HuH-7 (cell line): ENCODE measurements at places on chromosomes 4 and X.

DNA sequence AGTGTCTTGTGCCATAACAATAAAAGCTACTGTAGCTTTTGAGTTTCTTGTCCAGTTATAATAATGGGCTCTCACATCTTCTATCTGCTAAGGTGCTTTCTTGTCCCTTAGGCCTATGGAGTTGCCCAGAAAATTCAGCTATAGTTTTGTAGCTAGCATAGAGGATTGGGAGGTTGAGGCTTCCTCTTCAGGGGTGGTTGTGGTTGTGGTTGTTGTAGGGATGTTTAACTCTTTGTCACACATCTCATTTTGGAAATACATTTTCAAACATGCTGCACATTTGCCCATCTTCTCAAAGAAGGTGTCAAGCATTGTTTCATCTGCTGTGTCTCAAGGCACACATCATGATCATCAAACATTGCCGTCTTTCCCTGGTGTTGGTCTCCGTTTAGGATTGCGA lies 65.0 kb downstream of the ATXN3L start:
- no peak for DNase-seq

DNA sequence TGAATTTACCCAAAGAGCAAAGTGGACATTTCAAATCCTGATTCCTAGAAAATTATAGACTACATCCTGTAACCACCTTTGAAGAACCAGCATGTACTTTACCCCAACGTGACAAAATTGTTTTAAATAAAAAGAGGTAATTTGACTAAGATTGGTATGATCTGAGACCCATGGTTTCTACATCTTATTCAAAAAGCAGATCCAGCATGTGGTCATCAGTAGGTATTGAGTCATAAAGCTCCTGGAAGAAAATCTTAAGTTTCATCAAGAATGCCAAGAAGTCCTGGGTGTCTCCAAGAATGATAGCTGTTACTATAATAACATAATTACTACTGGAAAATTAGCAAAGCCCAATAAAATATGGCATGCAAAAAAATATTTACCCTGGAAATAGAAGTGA lies 61.8 kb downstream of the NFKB1 start:
- DNase-seq: no peak

GRCh38 chr4:81769244-81769643 lies 297.5 kb upstream of the RASGEF1B start:
- no peak for DNase-seq

GRCh38 chrX:150899191-150899757 lies 806 bp upstream of the CD99L2 start:
- peak; percentile 12 for DNase-seq

DNA sequence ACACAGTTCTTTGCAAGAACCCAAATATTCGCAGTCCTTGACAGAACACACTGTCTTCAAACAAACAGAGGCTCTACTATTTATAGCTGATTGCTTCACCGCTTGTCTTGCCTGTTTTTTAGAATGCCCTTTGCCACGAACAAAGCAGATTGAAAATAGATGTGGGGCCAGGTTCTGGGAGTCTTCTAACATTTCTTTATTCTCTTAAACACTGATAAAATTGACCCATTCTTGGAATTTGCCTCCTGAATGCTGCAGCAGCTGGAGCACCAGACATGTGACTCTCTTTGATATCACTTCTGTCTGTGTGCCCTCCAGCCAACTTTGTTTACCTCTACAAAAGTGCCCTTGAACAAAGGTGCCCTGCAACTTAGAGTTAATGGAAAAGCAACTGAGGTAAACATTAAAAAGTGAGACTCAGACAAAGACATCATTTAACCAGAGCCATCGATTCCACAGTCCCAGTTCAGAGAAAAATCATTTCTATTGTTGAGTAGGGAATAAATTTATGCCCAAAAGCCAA lies 64.2 kb upstream of the SPP1 start:
- no peak for DNase-seq

DNA sequence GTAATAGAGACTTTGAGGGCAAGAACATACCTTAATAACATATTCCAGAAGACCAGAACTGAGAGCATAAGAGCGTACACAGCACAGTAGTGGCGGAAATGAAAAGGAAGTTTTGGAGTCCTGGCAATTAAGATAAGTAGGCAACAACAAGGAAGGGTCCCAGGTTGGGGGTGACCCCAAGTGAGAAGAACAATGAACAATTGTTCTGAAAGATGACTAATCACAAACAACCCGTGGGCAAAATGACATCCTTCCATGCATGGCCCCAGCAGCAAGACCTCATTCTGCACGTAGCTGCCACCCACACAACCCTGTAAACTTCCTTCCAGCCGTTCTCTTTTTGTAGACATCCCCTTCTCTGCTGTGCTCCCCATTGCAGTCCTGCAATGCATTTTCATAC lies 384.4 kb upstream of the PABPC4L start:
- DNase-seq: no peak

DNA sequence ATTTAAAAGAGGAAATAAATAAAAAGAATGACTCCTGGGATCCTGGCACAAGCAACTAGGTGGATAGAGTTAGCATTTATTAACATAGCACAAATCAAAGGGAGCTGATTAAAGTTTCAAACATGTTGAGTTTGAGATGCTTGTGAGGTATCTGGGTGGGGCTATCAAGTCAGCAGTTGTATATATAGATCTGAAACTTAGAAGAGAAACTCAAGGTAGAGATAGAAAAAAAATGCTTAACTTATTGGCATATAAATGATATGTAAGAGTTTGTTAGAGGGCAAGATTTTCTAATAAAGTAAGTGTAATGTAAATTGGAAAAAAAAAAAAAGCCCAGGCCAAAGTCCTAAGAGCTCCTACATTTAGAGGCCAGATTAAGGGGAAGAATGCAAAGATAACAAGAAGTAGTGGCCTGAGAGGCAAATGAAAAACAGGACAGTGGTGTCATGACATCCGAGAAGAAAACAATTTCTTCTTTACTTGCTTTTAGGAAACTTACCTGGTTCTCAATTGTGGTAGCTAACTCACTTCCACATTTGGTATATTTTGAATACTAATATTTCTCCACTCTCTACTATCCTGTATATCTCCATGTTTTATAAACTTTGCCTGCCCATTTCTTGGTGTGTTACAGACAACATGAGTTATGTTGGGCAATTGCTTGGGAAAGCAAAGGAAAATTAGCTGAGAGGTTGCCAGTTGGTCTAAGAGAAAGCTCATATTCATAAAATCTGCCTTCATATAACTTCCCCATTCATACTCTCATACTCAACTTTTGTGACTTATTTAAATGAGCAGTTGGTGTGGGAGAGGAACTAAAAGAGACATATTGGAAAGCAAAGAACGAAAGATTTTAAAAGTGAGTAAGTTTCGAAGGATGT lies 169.2 kb downstream of the PARM1 start:
- no peak for DNase-seq

DNA sequence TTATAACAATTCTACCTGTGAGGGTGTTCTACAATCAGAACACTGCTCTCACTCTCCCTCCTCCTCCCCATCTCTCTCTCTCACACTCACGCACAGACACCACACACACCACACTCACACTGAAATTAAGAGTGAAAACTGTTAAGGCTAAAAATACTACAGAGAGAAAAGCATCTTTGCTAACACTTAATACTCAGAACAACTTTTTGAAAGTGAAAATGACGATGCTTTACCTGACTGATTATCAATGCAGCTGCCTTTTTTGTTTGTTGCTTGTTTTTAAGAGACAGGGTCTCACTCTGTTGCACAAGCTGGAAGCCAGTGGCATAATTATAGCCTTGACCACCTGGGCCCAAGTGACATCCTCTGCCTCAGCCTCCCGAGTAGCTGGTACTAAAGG lies 222.4 kb downstream of the APBB2 start:
- no peak for DNase-seq

DNA sequence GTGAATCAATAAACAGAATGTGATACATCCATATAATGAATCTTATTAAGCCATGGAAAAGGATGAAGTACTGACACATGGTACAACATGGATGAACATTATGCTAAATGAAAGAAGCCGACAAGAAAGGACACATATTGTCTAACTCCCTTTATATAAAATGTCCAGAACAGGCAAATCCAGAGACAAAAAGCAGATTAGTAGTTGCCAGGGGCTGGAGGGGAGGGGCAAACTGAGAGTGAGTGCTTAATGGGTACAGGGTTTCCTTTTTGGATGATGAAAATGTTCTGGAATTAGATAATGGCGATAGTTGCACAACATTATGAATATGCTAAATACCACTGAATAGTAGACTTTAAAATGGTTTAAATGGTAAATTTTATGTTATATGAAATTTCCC lies 17.4 kb downstream of the ADGRG4 start:
- DNase-seq: no peak

DNA sequence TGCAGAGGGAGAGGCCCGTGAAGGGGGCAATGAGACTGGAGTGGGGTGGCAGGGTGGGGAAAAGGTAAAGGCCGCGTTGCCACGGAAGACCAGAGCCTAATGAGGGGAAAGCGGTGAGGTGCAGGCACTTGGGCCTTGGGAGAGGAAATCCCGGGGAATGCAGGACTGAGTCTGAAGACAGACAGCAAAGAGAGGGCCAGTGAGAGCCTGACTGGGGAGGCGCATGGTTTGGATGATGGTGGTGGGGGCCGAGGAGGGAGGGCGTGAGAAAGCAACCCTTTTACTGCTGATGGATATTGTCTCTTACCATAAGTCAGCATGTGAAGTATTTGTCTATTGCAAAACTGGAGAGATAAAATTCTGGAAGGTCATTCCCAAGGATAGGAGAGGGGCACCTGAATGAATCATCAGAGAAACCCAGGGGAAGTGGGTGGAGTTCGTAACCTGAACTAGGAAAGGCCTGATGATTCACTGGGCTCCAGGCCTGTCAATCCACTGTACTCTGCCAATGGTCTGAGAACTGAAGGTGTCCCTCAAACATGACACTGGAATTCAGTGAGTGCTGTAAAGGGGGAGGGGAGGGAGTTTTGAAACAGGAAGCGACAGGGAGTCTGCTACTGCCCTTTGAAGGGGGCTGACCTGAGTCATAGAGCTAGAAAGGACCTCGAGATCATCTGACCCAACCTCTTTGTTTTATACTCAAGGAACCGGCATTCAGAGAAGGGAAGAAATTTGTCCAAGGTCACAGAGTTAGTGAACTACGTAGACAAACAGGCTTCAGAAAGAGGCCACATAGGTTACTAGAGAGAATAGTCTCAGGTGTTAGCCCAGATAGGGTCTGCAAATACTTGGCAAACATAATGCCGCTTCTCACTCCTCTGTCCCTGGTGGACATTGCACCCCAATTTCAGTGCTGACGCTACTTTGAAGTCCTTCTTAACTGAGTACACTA lies 52.2 kb downstream of the NALF2 start:
- DNase-seq: no peak
